DMS153 (cell line): ENCODE measurements at places on chromosomes 11 and 22.

DNA sequence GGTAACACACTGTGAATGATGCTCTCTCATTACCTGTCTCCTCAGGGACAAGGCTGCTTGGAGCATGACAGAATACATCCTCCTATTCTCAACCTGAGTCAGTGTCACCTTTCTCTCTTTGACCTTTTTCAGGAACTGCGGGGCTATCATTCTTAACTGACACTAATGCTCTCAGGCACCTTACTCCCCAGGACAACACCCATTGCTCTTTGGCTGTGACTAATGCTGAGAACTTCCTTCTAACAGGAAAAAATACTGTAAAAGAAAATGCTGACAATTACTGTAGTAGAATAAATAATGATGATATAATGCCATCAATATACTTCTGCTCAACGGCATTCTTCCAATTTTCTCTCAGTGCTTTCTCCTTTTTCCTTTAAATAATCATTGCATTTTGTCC lies 2082.7 kb upstream of the RAG2 start:
- DNase-seq: no peak

DNA sequence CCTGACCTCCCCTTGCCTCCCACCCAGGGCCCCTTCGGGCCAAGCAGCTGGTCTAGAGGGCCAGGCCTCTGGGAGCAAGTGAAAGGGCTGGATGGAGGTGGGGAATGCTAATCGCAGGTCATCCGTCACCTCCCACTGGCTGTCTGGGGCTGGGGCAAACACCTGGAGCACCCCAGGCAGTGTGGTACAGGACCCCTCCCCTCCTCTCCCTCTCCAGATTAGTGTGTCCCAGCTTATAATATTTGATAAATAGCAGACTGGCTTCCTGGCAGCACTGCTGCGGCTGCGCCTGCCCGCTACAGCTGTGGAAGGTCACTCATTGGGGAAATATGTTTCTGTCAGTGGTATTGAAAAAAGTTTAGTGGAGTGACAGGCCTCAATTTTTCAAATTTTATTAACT lies 90.7 kb upstream of the PHOX2A start:
- no peak for DNase-seq

DNA sequence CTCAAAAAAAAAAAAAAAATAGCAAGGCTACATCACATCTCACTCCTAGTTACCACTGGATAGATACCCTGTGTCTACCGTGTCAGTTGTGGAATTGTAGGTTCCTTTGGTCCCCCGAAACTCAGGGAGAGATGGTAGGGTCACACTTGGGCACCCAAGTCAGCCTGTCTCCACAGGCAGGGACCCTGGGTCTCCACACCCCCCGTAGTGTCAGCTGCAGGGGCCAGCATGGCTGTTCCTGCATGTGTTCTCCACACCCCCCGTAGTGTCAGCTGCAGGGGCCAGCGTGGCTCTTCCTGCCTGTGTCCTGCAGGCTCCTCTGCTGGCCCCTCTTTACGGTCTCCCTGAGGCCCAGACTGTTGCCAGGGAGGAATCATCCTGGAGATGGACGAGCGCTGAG lies 282.1 kb downstream of the BRD1 start:
- DNase-seq: no peak

DNA sequence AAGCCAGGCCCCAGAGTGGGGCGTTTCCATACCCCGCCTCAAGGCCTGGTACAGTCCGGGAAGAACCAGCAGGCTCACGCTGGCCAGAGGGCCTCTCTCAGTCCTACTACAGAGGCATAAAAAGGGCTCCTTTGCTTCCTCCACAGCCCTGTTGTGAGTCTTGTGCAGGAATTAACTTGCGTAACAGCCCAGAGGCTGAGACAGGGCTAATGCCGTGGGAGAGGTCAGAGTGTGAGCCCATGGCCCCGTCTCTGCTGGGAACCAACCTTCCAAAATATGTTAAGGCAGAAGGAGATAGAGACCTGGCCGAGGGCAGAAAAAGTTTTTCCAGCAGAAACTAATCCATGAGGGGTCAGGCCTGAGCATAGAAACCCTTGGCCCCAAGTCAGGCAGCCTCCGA lies 19.9 kb upstream of the TMEM184B start:
- DNase-seq: no peak

GRCh38 chr11:73321604-73322381 lies 13.7 kb downstream of the ARHGEF17 start:
- DNase-seq: peak; percentile 28

DNA sequence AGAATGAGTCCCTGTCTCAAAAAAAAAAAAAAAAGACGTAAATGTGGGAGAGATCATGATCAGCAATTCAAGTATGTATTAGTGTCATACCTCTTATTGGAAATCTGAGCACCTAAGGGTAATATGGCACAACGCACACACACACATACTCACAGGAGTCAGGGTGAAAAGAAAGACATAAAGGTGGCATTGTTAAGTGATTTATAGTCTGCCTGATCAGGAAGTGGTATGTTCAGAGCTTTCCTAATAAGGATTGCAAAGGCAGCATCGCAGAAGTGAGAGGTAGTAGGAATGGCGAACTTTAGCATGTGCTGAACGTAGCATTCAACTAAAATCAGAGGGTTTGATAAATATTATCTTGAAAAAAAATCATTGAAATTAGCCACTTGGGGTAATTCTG lies 854.3 kb downstream of the METTL15 start:
- no peak for DNase-seq

GRCh38 chr22:45073064-45073463 lies 63.3 kb upstream of the PHF21B start:
- no peak for DNase-seq
